ENCODE measurements at places on chromosomes 16 and 17.

DNA sequence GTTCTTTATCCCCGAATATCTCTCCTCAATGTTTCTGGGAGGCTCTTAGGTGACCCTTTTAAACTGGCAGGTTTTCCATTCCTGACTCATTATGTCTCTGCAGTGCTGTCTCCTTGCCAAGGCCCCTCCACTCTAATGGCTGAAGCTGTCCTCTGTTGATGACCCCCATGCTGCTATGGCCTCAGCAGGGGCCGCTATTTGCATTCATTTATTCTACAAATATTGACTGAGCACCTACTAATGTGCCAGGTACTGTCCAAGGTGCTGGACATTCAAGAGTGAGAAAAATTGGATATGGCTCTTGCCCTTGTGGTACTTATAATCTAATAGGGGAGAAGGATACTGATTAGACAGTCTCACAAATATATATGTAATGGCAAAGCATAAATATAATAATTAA is 55.4 kb downstream of the GP2 start:
- DNase-seq = no peak

DNA sequence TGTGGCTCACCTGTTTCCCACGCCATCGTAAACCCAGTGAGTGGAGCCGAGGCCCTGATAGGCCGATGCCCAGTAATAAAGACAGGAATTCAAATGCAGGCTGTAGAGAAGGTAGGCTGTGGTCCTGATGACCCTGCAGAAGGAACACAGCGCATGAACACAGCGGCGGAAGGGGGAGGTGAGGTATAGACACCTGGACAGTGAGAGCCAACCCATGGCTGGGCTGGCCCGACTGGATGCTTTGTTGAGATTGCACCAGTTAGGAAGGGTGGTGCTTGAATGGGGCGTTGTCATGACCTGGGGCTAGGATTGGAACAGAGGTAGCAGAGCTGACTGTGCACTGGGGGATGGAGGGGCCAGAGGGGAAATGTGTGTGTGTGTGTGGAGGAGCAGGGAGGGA is 59.2 kb downstream of the CNGB1 start:
- no peak for DNase-seq

- no peak for DNase-seq
Observed at GRCh38 chr17:45895304-45895968, 1.1 kb downstream of the MAPT start.

GRCh38 chr17:82170412-82170961 is 42.2 kb downstream of the CCDC57 start:
- DNase-seq = no peak

- no peak for DNase-seq
Observed at GRCh38 chr17:63418540-63418939, 27.6 kb downstream of the CYB561 start.

- no peak for DNase-seq
Observed at GRCh38 chr17:50955667-50956120, 89.5 kb upstream of the TOB1 start.

DNA sequence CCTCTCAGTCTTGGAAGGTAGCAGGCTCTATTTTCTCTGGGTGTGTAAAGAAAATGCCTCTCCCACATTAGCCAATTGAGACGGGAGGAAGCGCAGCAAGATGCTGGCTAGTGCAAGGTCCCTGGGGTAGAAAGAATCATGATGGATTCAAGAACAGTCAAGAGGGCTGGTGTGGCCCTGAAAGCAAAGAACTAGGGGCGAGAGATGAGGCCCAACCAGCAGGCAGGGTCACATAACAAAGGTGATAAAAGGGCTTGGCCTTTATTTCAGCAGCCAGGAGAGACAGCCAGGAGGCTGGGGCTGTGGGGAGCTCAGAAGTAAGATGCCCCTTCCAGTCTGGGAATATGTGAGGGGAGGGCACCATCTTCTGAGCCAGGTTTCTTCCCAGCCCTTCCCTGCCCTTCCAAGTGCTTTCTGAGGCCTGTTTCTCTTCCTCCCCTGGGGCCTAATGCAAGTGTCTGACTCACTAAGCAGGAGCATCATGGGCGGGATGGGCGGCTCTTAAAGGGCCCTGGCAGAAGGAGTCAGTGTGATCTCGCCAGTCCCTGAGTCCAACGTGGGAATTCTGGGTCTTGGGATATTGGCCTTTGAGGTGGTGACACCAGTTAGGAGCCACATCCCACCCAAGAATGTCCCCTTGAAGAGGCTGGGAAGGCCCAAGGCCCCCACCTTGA is 3.9 kb upstream of the NLRC5 start:
- no peak for DNase-seq

- DNase-seq = no peak
Observed at GRCh38 chr17:58357312-58358297, 5.6 kb upstream of the SUPT4H1 start.

Measured in cortex of kidney (tissue), 1 donor.